ENCODE measurements at places on chromosomes 5 and 9. TPM values are rescaled to one million over a fixed set of nuclear protein-coding genes. Genes with fewer than 3 reads are reported as not detected.
A peak's percentile ranks its signal among the peaks of the same experiment; 100 is the strongest.

- DNase-seq = no peak
Observed at GRCh38 chr9:38031594-38031993, 37.4 kb downstream of the SHB start.

DNA sequence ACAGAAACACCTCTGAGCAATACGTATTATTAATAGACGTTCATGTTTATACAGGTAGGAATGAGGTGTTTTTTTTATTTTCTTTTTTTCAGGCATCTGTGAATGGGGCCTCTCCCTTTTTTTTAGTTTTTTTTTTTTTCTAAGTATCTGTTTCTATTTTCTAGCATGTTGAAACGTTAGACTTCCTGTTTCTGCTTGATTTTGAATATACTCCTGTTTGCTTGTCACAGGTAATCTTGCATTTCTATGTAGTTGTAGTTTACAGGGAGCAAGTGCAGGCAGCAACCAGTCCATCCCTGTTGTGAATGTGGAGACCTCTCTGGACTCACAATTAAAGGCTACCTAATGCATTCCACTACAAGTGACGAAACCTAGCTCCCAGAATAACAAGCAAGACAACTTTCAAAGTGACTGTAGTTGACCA, 22.8 kb upstream of the TNFAIP8 start:
- DNase-seq = no peak

ACTBL2 gene
- total RNA-seq = not detected

DNA sequence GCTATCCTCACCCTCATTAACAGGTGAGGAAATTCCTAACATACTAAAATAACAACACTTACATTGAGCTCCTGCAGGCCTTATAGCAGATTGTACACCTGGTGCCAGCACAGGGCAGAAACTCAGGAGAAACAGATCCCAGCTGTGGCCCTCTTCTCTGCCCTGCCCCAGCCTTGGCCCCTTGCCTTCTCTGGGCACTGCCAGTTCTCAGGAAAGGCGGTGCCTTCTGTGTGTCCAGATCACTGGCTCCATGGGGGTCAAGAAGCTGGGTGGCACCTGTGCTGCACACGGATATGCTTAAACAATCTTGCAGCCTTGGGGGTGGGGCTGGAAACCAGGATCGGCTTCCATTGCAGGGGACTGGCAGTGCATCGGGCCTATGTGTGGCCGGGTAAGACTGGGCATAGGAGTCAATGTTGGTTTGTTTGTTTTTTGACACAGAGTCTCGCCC, 19.3 kb downstream of the KYAT1 start:
- DNase-seq = peak; percentile 67

- DNase-seq = no peak
Observed at GRCh38 chr9:17783227-17783626, 204.4 kb downstream of the SH3GL2 start.

ZNF354C gene
- total RNA-seq = 1.3 TPM

CDC25C gene
- total RNA-seq = not detected

PLAA gene
- total RNA-seq = 12.5 TPM

GRCh38 chr9:99560561-99560960, 261.1 kb upstream of the NR4A3 start:
- DNase-seq = no peak

GRCh38 chr9:97362777-97363545, 48.9 kb upstream of the TDRD7 start:
- DNase-seq = no peak

- DNase-seq = no peak
Observed at GRCh38 chr9:108423433-108423832, 432.4 kb downstream of the ACTL7B start.

- no peak for DNase-seq
Observed at GRCh38 chr5:142654578-142655058, 31.3 kb downstream of the FGF1 start.

DNA sequence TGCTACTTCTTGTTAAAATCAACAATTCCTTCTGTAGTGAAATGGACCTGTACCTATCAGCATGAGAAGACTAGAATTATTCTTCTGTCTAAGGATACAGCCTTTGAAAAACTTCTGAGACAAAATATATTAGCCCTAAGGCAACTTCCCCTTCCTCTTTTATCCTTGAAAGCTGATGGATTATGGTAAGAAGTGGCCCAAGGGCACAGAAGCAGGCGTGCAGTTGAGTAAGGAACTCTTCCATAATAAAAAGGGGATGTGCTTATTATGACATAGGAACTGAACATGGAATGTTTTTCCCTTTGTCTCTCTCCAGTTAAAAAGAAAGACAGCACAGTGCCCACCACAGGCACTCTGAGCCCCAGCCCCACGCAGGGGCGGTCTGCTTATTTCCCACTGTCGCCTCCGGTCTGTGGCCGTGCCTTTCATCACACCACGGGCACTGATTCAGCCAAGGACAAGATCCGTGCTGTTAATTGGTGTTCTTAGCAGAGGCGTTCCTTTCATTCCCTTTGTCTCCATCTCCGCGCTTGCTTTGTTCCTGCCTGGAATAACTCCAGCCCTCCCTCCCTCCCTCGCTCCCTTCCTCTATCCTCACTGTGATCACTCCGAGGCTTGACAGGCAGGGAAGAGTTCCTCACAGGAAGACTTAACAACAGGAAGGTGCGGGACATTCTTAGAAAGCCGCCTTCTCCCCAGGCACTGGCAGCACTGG, 135.9 kb upstream of the OTULINL start:
- no peak for DNase-seq

DNA sequence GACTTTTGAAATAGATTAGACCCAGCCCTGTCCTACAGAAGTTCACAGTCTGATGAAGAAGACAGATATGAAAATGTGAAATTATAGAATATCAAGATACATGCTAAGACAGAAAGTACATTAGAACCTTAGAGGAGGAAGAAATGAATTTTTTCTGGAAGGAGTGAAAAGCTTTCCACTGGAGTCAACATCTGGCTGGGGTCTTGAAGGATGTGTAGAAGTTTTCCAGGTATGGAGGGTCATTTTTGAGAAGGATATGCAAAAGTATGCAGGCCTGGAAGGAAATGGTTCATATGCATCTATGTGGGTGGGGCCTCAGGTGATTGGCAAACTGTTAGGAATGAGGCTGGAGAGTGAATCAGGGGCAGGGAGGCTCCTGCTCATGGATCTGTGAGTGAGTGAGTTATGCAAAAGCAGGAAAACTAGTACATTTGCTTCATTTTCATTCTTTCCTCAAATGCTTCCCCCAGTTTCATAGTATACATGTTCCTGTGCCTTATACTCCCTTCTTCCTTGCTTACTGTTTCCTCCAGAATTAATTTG, 142.3 kb downstream of the GRIA1 start:
- DNase-seq = no peak
